Right kidney (tissue), 9 donors: ENCODE measurements at places on chromosomes 1 and 21.

DNA sequence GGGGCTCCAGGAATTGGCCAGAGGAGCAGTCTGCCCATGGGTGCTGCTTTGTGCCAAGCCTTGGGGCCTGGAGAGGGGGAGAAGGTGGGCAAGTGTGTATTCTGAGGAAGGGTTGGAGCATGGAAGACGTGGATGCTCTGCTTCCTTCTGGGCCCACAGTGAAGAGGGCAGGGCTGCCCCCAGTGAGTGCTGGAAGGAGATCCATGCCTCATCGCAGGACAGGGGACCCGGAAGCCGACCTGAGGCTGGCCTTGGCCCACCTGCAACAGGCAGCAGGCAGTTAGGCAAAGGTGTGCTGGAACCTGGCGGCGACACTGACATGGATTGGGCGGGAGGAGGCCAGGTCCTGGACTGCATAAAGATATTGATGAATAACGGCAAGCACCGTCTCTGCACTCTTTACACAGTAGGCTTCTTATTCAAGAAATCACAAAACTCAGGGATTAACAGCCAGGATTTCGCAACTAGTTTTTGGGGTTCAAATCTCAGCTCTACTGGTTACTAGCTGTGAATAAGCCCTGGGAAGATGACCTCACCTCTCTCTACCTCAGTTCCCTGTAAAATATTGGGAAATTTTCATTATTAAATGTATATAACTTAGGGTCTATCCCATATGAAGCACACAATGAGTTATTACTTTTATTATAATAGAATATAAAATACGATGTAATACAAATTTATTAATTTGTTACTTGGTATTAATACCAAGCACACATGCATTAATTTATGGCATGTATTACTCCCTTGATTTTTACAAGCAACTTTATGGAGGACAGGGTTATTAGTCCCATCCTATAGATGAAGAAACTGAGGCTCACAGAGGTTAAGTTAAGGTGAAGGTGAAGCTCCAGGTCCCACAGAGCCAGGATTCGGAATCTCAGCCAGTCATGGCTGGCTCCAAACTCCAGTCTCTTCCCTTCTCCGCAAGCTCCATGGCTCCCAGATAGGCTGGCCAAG is 62.3 kb downstream of the DHRS3 start:
- no peak for DNase-seq

- DNase-seq: no peak
These were observed 17.2 kb downstream of the JAK1 start for GRCh38 chr1:64948905-64949833.

GRCh38 chr1:97499667-97500066 is 421.2 kb downstream of the DPYD start:
- no peak for DNase-seq

DNA sequence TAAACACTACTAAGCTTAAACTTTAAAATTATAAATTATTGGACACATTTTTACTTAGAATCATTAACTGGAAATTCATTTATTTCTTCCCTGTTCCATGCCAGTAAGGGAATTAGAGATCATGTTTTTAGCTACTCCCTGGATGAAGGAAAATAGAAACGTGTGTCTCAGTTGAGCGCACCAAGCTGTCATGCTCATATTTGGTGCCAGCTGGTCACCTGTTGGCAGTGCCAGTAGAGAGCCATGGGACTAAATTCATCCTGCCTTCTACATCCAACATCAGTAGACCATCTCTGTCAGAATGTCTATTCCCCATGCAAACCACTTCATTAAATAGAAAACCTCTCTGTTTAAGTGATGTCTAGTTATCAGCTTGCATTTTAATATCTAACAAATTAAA is 17.4 kb upstream of the SLC22A15 start:
- no peak for DNase-seq

DNA sequence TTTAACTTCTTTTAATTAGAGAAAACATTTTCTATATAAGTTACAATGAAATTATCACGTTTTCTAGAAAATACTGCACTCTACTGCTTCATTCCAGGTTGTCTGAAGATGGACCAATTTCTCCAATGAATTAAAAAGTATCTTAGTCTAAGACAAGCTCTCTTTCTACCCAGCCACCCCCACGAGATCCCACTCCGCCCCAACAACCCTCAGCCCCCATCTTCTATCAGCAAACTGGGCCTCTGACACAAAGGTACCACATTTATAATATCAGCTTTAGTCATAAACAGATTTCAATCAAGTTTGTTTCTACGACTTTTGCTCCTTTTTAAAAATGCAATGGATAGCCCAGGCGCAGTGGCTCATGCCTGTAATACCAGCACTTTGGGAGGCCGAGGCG is 117.8 kb downstream of the RERE start:
- no peak for DNase-seq

DNA sequence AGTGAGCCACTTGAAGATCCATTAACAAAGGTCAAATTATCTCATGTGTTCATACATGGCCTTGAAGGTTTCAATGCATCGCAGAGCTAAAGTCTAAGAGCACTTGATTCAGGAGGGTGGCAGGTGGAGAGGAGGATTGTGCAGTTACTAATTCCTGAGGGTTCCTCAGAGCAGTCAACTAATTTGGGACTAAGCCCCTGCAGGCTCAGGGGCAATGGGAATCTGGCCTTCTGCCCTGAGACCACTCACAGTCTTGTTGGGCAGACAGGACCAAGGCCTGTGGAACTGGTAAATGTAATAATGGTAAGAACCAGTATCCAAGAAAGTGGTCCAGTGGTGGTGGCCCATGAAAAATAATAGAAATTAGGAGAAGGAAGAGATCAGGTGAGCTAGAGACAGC is 127.4 kb upstream of the HMGB4 start:
- no peak for DNase-seq

- no peak for DNase-seq
These were observed 118.9 kb downstream of the GDAP2 start for GRCh38 chr1:117810553-117810952.

GRCh38 chr1:44390277-44390676 is 14.8 kb upstream of the RNF220 start:
- DNase-seq: no peak
